ENCODE measurements at places on chromosomes 13 and 19.

- no peak for DNase-seq
These were observed 29.9 kb downstream of the RGCC start for GRCh38 chr13:41487222-41487621.

GRCh38 chr13:22793598-22794134, 387.1 kb upstream of the SGCG start:
- DNase-seq: no peak

DNA sequence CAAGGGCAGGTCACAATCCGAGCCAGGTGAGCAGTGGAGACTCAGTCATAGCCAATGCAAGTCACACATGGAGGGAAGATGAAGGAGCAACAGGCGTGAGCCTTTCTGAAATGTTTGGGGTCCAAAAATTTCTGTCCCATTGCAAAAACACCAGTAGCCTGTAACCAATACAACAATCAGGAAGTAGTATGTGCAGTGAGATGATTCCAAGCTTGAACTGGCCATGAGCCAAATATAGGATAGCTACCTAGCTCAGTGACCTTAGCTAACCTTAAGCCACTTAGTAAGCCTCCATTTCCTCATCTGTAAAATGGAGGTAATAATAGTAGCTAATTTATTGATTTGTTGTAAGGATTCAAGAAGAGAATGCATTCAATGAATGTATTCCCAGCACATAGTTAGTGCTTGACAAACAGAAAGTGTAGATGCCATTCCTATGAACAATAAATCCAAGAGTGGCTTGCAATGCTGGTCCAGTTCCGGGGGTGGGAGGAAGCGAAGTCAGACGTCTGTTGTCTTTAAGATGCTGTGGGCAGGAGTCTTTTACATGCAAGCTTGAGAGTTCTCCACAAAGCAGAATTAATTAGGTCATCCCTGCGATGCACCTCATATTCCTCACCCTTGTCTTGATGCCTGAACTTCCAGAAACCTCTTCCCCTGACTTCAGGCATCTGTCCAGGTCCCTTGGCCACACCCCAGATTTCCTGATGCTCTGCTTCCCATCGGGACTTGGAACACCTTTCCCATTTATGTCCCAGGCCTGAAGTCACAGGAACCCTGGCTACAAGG, 195.7 kb upstream of the UBL3 start:
- peak; percentile 46 for DNase-seq

DNA sequence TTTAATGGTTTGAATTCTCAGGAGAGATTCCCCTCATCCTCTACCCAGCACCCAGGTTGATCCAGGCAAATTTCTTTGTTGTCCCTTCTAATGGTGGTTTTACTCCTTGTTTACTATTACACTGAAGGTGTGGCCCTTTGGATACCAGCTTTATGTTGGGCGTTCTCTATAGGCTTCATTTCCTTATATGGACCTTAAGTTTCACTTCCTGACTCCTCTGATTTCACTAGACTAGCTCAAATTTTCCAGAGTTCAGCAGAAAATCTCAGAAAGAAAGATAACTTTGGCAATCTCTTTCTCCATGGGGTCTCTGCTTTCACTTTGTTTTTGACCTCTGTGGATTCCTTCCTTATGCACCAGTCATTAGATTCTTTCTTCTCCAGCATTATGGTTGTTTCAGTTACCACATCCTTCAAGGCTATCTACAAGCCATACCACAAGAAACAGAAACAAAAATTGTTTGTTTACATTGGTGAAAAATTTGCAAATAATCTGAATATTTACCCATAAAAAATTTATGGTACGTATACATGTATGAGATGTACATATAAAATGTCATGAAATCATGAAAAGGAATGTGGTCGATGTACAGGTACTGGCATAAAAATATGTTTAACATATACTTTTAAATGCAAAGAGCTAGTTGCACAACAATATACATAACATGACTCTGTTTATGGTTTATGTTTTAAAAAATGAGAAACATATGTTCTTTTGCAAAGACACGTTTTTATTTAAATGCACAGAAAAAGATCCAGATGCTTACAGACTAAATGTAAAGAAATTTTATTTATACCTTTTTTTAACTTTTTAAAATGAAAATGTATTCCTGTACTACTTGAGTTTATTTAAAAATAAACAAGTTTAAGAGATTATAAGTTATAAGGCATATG, 212.6 kb downstream of the LACC1 start:
- DNase-seq: no peak

DNA sequence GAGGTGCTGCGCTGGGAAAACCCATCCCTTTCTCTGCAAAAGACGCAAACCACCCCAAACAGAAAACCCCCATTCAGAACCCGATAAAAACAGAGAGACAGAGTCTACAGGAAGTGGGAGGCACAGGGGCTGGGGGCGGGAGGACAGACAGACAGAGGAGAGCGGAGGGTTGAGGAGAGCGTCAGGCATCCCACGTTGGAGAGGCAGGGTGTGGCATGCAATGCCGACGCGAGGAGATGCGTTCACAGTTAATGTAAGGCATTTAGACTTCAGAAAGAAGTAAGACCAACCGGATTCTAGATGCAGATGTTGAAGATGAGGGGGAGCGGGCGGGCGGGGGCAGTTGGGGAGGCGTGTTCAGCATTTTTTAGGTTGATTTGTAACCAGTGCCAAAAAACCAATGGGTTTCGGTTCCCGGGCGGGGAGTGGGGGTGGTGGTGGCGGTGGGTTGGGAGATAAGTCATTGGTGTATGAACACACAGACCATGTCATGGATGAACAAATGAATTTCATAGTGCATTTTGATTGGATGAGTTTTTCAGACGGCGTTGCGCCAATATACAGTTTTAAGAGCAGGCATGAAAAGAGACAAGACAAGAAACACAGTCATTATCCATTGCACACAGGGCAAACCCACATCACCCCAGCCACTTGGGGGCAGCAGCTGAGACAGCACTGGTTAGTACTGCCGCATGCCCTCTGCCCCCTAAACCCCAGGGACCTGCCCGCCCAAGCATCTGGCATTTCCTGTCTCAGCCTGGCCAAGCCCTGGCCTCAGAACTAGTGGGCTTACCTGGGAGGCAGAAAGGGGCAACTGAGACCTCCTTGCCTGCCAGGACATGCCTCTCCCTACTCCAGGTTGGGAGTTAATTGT, 91.3 kb downstream of the IER2 start:
- DNase-seq: peak; percentile 43

- DNase-seq: no peak
These were observed 154.6 kb downstream of the COL4A1 start for GRCh38 chr13:110152351-110152750.

DNA sequence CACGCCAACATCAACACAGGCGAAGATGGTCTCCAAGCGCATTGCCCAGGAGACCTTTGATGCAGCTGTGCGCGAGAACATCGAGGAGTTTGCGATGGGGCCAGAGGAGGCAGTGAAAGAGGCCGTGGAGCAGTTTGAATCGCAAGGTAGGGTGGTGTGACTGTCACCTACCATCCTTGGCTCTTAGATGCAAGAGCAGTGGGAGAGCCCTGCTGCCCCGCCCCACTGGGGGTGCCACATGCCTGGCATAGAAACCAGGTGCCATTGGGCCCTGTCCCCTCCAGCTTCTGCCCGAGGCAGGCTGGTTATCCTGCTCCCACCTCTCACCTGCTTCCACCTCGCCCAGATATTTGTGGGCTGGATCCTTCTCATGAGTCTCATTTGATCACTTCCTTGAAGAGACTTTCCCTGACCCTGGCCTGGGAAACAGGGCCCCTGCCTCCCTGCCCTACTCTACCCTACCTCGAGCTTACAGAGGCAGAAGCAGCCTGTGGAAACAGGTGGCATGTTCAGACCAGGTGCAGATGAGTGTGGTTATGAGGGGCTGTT, 9.4 kb downstream of the ARMC6 start:
- DNase-seq: no peak
